ENCODE measurements at places on chromosomes 11 and 22. TPM values are rescaled to one million over a fixed set of nuclear protein-coding genes. Genes with fewer than 3 reads are reported as not detected.

DNA sequence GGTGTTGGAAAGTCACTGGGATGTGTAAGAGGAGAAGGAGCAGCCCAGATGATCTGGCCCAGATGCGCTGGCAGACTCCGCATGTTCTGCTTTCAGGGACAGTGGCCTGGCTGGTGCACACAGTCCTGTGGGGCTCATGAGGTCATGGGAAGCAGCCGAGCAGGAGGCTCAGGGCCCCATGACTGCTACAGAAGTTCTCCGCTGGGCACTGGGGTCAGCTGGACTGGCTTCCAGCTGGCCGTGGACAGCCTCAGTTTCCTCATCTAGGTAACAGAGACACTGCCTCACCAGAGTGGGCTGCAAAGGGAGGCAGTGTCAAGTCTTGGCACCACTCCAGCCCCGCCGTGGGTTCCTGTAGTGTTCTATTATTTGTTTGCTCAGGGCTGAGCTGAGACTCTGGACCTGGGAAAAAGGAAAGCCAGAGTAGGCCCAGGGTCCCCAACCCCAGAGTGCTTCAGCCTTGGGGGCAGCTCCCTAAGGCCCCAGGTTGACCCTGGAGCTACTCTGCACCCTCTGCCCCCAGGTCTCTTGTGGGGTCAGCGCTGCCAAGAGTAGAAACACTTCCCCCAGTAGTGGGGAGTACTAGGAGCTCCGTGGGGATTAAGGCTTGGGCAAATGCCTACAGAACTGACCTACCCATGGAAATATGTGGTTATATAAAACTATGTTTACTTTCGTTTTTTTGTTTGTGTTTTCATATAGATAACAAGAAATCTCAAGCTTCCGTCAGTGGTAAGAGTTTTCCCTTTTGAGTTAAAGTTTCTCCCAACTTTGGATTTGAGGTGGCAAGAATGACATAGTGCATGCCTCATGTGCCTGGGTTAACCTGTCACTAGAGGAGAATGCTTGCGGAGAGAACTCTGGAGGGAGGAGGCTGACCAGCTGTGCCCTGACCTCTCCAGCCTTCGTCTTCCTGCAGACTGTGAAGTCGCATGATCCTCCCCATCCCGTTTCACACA, 45.3 kb downstream of the MED15 start:
- H3K36me3 ChIP-seq = peaks cover 61% of the 10 kb centered on the region
- H3K4me1 ChIP-seq = peaks cover 97% of the 10 kb centered on the region
- H3K4me3 ChIP-seq = no peak overlapping the region
- H3K27me3 ChIP-seq = no peaks in the 10 kb centered on the region
- no peak for DNase-seq

- peak; percentile 88 for DNase-seq
- peaks cover 70% of the 10 kb centered on the region for H3K4me1 ChIP-seq
- peak overlapping the region; percentile 85 for H3K27ac ChIP-seq
- H3K27me3 ChIP-seq = no peaks in the 10 kb centered on the region
Observed at GRCh38 chr11:62560566-62561103, 13.1 kb downstream of the EEF1G start.

- no peak overlapping the region for H3K27ac ChIP-seq
- no peak for DNase-seq
- H3K36me3 ChIP-seq = no peaks in the 10 kb centered on the region
Observed at GRCh38 chr11:128889657-128890213, 1.4 kb upstream of the KCNJ5 start.

DNA sequence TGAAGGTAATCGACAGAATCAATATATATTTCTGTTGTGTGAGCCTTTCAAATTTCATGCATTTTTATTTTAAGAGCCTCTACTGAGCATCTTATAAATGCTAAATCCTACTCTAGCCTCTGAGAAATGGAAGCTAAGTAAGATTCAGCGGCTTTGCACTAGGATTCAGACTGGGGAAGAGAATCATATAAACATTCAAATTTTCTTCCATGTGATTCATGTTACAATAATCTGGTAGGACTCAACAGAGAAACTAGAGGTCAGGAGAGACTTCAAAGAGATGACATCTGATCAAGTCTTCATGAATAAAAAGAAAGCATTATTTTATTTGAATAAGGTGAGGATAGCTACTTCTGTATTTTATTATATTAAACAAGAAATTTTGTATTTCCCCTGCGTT, 538.9 kb downstream of the DLG2 start:
- no peak overlapping the region for H3K4me3 ChIP-seq
- H3K36me3 ChIP-seq = no peaks in the 10 kb centered on the region
- no peaks in the 10 kb centered on the region for H3K4me1 ChIP-seq
- DNase-seq = no peak
- H3K27ac ChIP-seq = no peak overlapping the region

- DNase-seq = no peak
- H3K4me1 ChIP-seq = peaks cover 27% of the 10 kb centered on the region
- H3K36me3 ChIP-seq = peaks cover 49% of the 10 kb centered on the region
- H3K27me3 ChIP-seq = no peaks in the 10 kb centered on the region
- no peak overlapping the region for H3K4me3 ChIP-seq
Observed at GRCh38 chr22:20537983-20538382, 30.6 kb downstream of the MED15 start.

DNA sequence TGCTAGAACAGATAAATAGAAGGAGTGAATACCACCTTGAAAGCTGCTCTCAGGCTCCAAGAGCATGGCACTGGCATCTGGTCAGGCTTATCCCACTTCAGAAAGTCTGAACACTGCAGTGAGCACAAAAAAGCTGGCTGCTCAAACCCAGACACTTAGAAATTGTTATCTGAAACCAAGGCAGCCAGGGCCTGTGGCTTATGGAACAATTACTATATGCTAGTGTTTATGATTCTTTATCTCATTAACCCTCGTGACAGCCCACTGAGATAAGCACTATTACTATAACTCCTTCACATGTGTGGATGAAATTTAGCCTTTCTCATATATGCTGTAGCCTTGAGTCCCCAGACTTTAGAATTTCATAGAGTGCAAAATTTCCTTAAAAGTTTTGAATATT, 400.2 kb downstream of the RAB38 start:
- H3K27me3 ChIP-seq = no peaks in the 10 kb centered on the region
- no peaks in the 10 kb centered on the region for H3K4me1 ChIP-seq
- no peak overlapping the region for H3K4me3 ChIP-seq
- no peak for DNase-seq

- no peaks in the 10 kb centered on the region for H3K27me3 ChIP-seq
- no peak overlapping the region for H3K27ac ChIP-seq
- no peaks in the 10 kb centered on the region for H3K36me3 ChIP-seq
Observed at GRCh38 chr11:45089676-45090499, 56.6 kb upstream of the PRDM11 start.

GRCh38 chr22:47783433-47784366, 1021.2 kb downstream of the TBC1D22A start:
- H3K27ac ChIP-seq = no peak overlapping the region
- no peak overlapping the region for H3K4me3 ChIP-seq
- H3K36me3 ChIP-seq = no peaks in the 10 kb centered on the region
- peaks cover 9% of the 10 kb centered on the region for H3K27me3 ChIP-seq

The OR10G8 gene
- not detected for total RNA-seq

The OR2D2 gene
- total RNA-seq = 0.32 TPM

GRCh38 chr11:33825854-33826560, 51.7 kb upstream of the FBXO3 start:
- no peak overlapping the region for H3K27ac ChIP-seq
- H3K36me3 ChIP-seq = no peaks in the 10 kb centered on the region
- peaks cover 49% of the 10 kb centered on the region for H3K27me3 ChIP-seq
- H3K4me3 ChIP-seq = no peak overlapping the region
- no peak for DNase-seq

DNA sequence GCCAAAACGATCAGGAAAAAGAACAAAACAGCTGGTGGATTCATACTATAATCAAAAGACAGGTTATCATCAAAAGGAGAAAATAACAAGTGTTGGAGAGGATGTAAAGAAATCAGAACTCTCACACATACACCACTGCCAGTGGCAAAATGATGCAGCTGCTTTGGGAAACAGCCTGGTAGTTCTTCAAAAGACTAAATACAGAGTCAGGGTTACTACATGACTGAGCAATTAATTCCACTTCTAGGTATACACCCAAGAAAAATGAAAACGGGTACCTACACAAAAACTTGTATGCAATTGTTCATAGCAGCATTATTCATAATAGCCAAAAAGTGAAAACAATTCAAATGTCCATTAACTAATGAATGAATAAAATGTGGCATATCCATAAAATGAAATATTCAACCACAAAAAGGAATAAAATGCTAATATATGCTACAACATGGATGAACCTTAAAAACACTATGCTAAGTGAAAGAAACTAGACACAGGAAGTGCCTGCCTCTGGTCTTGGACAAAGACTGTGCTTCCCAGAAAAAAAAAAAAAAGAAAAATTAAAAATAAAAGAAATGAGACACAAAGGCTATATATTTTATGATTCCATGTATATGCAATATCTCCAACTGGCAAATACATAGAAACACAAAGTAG, 8.3 kb downstream of the UEVLD start:
- peaks cover 11% of the 10 kb centered on the region for H3K36me3 ChIP-seq
- H3K4me3 ChIP-seq = no peak overlapping the region
- H3K27ac ChIP-seq = no peak overlapping the region
- DNase-seq = no peak
- H3K27me3 ChIP-seq = no peaks in the 10 kb centered on the region
- peaks cover 9% of the 10 kb centered on the region for H3K4me1 ChIP-seq

GRCh38 chr11:67486481-67487195, 3.8 kb downstream of the AIP start:
- DNase-seq = peak; percentile 79
- peak overlapping the region; percentile 86 for H3K4me3 ChIP-seq
- H3K27me3 ChIP-seq = no peaks in the 10 kb centered on the region

GRCh38 chr11:76119032-76119431, 87.3 kb downstream of the WNT11 start:
- no peak overlapping the region for H3K27ac ChIP-seq
- no peak for DNase-seq
- no peak overlapping the region for H3K4me3 ChIP-seq
- no peaks in the 10 kb centered on the region for H3K27me3 ChIP-seq
- peaks cover 11% of the 10 kb centered on the region for H3K36me3 ChIP-seq
- H3K4me1 ChIP-seq = no peaks in the 10 kb centered on the region

The ARVCF gene
- 1.3 TPM for total RNA-seq

The GDPD4 gene
- total RNA-seq = not detected

- H3K4me1 ChIP-seq = peaks cover 2% of the 10 kb centered on the region
- H3K27ac ChIP-seq = no peak overlapping the region
- H3K4me3 ChIP-seq = no peak overlapping the region
- peaks cover 14% of the 10 kb centered on the region for H3K27me3 ChIP-seq
- H3K36me3 ChIP-seq = no peaks in the 10 kb centered on the region
Observed at GRCh38 chr11:125446279-125446678, 49.8 kb downstream of the FEZ1 start.

The UPK3A gene
- not detected for total RNA-seq

Data from activated CD4-positive, alpha-beta T cell treated with anti-CD3 and anti-CD28 coated beads for 36 hours (primary cell).